ENCODE measurements at places on chromosomes 2 and 18.

- DNase-seq: no peak
These were observed 190.6 kb upstream of the SPRED2 start for GRCh38 chr2:65622951-65623535.

GRCh38 chr2:238015705-238016104 is 45.1 kb upstream of the SCLY start:
- no peak for DNase-seq

GRCh38 chr2:151193576-151193975 is 68.1 kb downstream of the RBM43 start:
- DNase-seq: no peak

- DNase-seq: no peak
These were observed 276.4 kb downstream of the RPIA start for GRCh38 chr2:88967844-88968243.

DNA sequence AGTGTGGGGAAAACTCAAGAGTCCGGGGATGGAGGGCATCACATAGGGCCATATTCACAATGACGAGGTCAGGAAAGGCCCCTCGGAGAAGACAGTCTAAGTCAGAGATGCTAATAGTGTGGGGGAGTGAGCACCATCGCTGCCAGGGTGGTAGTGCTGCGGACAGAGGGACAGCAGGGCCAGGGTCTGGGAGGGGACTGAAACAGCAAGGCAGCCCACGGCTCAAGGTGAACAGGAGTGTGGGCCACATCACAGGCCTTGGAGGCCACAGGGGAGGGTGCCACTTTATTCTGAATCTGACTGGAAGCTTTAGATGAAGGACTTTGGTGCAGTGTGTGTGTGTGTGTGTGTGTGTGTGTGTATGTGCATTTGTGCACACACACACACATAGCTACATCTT is 130.9 kb upstream of the GLI2 start:
- no peak for DNase-seq

- no peak for DNase-seq
These were observed 892.5 kb upstream of the LRRTM1 start for GRCh38 chr2:81196933-81197628.

- no peak for DNase-seq
These were observed 69.7 kb upstream of the BOD1L2 start for GRCh38 chr18:57077005-57077765.

- DNase-seq: no peak
These were observed 1.9 kb downstream of the LDLRAD4 start for GRCh38 chr18:13220361-13220991.

DNA sequence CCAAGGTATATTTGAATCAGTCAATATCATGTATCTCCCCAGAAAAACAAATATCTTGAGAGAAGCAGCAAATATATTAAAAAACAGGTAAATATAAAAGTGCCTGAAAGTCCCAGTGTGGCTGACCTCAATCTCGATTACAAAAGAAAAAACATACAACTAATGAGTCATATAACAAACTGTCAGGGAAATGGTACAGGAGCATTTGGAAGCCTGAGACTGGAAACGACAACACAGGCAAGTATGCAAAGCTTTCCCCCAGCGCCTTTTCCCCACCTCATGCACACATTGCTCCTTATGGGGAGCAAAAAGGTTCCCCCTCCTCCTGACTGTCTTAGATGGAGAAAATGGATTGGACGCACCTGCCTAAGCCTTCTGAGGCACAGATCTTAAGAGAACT is 230.7 kb downstream of the TMX3 start:
- no peak for DNase-seq

- DNase-seq: no peak
These were observed 13.1 kb downstream of the CFLAR start for GRCh38 chr2:201128933-201129505.

- DNase-seq: peak; percentile 62
These were observed 143.4 kb downstream of the TMEM17 start for GRCh38 chr2:62362561-62362960.

DNA sequence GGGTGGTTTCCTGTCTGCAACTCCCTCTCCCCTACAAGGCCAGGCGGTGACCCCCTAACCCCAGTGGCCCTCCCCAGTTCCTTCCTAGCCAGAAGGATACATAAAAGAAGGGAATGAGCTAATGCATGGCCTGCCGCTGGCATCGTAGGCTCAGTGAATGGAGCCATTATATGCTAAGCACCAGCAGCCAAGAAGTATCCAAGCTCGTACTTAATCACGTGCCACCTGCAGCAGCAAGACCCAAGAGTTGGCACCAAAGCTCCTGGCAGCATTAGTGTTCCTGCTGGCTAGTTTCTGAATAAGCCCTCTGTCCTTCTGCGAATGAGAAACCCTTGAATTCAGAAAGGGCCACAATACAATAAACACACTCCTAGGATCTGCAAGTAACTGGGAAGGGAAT is 4.3 kb downstream of the DBI start:
- DNase-seq: no peak

GRCh38 chr2:238166391-238167343 is 7.9 kb downstream of the ERFE start:
- no peak for DNase-seq

GRCh38 chr2:15939854-15940660 is at the start of gene MYCN:
Gene MYCN, plus strand, starts transcription at chr2:15940550. Its CDS starts 1,515 bp downstream, at chr2:15942065.
- no peak for DNase-seq

GRCh38 chr2:134782792-134783191 is 55.6 kb upstream of the ACMSD start:
- peak; percentile 25 for DNase-seq

GRCh38 chr18:10213526-10213925 is 240.9 kb upstream of the APCDD1 start:
- DNase-seq: peak; percentile 22

- DNase-seq: no peak
These were observed 97.9 kb downstream of the SH3BP4 start for GRCh38 chr2:235049719-235050118.

DNA sequence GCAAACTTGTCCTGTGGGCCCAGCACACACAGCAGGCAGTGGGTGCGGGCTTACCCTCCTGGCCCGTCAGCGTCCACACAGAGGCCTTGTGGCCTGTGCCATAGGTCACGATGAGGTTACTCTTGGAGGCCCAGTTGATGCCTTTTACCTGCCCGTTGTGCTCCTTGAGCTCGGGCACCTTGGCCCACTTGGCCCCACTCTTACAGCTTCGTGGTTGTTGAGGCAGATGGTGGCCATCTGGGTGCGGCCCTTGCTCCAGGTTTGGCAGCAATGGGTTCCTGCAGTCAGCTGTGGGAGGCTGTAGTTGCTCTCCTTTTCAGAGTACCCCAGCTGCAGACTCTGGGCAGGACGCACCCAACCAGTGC is 45.5 kb upstream of the PTH2R start:
- DNase-seq: peak; percentile 13

GRCh38 chr2:144513388-144514101 is 6.4 kb downstream of the ZEB2 start:
- no peak for DNase-seq

- no peak for DNase-seq
These were observed 326.2 kb downstream of the SETBP1 start for GRCh38 chr18:45006934-45007333.

GRCh38 chr2:240302041-240302440 is 133.4 kb upstream of the GPC1 start:
- DNase-seq: no peak

GRCh38 chr18:43054815-43055519 is 60.5 kb downstream of the RIT2 start:
- DNase-seq: no peak

GRCh38 chr2:96556441-96557330 is 20.1 kb downstream of the ARID5A start:
- DNase-seq: no peak

DNA sequence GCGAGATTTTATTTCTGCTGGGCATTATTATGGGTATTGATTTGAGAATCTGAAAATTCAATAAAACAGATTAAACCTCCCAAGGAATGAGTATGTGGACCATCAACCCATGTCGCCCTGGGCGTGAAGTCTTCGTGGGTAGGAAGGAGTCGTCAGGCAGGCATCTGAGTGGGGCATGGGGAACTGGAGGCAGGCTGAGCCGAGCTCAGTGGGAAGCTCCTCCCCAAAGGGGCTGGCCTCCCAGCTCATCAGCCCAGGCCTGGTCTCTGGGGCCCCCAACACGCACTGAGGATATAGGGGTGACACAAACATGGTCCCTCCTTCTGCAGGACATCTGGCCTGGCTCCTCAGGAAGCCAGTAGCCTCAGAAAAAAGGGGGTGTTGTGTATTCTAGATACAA is 265.2 kb downstream of the TFCP2L1 start:
- no peak for DNase-seq

DNA sequence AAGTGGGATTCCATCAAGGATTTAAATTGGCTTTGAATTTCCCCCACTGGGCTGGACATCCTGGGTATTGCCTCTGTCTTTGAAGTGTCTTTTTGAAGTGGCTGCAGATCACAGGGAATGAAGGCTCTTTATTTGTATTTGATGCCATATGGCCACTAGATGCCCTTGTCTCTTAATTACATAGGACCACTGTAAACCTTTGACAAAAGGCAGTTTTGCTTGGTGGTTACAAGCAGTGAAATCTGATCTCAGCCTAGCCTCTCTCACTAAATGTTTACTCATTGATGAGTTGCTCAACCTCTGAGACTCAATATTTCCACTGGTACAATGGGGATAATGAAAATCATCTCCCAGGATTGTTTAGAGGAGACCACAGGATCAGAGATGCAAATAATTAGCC is 102.2 kb downstream of the INSIG2 start:
- no peak for DNase-seq

GRCh38 chr2:165238295-165238694 is 919 bp upstream of the SCN2A start:
- DNase-seq: no peak

GRCh38 chr2:144886862-144887261 is 366.9 kb upstream of the ZEB2 start:
- no peak for DNase-seq

Data from GM10248 (cell line).